ENCODE measurements at places on chromosomes 13 and 19.
A peak's percentile ranks its signal among the peaks of the same experiment; 100 is the strongest.

DNA sequence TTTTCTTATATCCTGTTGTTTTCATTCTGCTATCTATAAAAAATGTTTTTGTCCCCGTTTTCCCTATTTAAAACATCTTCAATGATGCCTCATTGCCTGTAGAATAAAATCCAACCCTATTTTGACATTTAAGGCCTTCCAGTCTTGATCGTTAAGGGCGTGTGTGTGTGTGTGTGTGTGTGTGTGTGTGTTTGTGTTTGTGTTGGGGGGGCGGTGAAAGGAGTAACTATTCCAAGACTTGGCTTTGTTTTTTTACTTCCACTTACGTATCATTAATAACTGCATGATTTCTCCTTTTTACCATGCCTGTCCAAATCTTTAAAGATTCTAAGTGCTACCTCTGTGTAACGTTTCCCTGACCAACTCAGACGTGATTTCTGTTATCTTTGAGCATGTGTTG lies 784 bp downstream of the PIBF1 start:
- DNase-seq, result no peak

DNA sequence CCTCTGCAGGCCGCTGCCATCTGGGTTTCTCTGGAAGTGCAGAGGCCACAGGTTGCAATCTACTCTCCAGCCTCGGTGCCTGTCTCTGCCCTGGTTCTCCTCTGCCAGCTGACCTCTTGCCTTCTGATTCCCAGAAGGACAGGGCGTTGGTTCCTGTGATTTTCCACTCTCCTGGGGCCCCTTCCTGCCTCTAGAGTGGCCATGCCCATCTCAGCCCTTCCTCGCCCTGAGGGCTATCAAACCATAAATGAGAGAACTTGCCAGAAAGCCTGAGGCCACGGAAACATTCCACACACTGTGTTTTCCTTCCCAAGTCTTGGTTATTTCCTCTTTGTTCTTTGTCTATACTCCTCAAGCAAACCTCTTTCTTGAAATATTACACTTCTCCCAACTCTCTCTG lies 146.2 kb downstream of the SHISA2 start:
- no peak for DNase-seq

- no peak for DNase-seq
Measured at GRCh38 chr13:77139306-77139705, 112.3 kb upstream of the FBXL3 start.

- no peak for DNase-seq
Measured at GRCh38 chr13:48944221-48944620, 31.5 kb upstream of the FNDC3A start.

DNA sequence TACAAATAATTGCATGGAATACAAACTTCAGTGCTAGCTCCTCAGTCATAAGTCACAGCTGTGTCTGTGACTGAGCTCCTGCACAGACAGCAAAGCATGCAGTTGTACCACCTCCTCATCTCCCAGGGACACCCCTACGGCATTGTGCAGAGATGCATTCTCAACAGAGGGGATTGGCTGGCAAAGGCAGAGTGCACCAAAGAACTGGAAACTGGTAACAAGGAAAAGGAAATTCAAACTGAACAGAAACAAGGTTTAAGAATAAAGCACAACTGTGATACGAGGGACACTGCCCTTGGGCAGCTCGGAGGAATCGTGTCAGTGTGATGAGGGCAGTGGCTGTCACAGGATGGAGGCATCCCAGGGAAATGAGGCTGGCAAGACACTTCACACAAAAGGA lies 126.1 kb upstream of the SOX1 start:
- no peak for DNase-seq

GRCh38 chr13:98507282-98507797 lies 69.6 kb downstream of the STK24 start:
- DNase-seq, result no peak

DNA sequence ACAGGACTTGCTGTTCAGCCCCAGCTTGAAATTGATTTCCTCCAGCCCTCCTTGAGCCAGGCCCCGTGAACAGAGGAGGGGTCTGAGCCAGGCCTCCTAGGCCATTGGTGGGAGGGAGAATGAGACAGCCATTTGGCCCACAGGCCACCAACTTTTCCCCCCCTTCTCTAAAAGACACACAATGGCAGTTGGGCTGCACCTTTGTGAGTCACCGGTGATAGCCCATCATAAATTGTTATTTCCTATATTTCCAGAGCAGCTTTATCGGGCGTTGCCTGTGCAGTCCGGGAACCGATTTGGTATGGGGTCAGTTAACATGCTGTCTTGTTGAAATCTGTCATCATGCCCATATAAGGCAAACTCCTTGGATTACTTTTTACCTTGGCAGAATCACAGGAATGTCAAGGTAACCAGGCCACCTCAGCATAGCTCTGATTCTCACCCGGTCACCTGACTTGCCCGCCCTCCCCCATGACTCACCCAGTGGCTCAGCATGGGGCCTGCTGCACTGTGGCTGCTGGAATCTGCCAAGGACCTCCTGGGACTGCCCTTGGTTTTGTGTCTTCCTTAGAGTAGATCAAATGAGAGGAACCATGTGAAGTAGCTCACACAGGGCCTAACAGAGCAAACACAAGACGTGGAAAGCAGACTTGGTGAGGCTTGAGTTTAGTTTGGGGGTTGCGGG lies 36.1 kb downstream of the ACTN4 start:
- DNase-seq, result no peak

DNA sequence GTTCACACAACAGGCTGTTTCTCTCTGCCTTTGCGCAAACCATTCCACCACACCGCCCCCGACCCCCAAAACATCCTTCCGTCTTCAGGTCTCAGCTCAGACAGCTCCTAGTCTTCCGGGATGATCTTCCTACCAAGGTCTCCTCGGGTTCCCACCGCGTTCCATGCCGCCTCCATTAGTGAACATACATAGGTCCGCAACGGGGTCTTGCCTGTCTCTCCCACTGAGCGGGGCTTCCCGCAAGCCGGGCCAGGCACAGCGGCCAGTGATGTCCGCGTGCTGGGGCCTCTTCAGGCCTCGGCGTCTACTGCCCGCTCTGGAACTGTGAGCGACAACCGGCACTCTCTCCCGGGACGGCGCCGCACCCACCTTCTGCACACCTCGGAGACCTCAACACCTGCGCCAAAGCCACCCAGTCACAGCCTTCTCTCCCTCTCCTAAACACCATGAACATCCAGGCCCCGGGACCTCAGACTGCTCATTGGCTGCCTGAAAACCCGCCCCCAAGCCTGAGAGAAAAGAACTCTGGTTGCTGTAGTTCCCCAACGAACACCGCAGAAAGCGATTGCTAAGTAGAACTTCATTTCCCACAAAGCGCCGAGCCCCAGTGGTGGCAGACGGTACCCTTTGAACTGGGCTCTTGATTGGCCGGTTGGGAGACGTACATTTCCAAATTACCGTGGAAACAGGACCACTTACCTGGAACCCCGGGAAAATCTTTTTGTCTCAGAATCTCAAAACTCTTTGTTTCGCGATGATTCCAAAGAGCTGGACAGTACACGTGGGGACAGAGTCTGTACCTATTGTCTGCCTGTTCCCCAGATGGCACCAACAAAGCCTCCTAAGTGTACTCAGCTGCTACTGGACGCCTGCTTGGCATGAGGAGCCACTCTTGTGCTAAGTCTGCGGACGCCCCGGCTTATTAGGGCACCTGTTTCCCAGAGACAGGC lies 9.5 kb downstream of the DYRK1B start:
- peak; percentile 63 for DNase-seq

GRCh38 chr19:888581-889385 lies 4.2 kb downstream of the MED16 start:
- no peak for DNase-seq

GRCh38 chr13:114140131-114140905 lies 7.9 kb upstream of the RASA3 start:
- DNase-seq, result no peak

DNA sequence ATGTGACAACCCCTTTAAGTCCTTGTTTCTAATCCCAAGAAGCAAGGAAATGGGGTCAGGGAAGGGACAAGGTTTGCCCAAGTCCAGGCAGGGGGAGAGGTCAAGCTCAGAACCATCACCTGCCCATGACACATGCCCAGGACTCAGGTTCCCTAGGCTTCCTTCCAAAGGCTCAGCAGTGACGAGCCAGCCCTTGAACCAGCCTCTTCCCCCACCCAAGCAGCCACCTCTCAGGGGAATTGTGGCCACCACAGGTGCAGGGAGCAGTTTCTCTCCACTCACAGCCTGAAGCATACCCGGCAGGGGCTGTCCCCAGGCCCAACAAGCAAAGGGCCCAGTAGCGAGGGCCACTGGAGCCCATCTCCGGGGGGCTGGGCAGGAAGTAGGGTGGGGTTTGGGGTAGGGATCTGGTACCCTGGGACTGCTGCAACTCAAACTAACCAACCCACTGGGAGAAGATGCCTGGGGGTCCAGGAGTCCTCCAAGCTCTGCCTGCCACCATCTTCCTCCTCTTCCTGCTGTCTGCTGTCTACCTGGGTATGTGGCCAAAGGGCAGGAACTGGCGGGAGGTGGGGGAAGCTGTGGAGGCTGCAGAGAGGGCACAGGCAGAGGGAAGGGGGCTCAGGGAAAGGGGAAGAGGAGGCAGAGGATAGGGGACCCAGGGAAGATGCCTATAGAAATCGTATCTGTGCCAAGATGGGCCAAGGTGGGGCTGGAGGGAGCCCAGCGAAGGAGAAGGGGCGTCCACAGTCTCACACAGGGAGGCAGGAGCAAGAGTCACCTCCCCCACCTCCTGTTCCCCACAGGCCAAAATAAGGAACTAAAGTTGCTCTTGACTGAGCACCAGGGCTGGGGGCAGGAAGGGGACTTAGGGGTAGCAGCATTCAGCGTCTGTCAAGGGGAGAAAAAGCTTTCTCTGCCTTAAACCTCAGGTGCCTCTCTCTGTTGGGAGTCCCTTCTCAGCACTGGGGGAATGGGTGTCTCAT lies at the start of gene CD79A:
CD79A (plus strand) TSS at position 433 of the 986 bp plus-strand sequence; CDS start at position 459, 26 bp downstream.
- DNase-seq, result no peak

DNA sequence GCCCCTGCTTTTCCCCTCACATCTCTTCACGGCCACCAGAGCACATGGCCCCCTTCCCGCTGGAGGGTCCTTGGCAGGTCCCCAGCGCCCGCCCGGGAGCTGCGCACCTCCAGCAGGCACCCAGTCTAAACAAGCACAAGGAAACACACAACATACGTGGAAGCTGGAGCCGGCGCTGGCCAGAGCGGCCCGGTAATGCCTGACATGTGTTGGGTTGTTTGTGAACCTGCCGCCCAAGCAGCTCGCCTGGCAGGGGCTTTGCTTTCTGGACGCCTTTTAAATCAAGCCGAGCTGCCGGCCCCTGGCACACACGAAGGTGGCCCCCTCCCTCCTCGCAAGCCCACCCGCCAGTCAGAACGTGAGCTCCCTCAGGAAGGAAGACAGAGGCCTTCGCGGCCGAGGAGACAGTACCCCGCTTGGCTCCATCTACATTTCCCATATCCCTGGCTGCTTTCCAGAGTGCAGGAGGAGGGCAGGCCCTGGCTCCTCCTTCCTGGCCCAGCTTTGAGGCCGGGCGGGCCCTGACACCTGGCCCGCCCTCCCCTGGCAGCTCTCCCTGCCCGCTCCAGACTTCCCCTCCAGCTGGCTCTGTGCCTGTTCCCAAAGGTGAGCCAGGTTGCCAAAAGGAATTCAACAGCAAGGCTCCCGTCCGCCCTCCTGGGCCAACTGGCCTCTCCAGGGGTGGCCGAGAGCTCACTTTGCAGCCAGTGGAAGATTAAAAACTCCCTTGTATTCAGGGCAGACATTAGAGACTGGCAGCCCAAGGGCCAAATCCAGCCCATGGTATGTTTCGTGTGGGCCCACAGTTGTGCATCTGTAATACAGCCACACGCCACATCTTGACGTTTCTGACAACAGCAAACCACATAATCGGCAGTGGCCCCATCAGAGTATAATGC lies 28.7 kb downstream of the COMP start:
- no peak for DNase-seq

DNA sequence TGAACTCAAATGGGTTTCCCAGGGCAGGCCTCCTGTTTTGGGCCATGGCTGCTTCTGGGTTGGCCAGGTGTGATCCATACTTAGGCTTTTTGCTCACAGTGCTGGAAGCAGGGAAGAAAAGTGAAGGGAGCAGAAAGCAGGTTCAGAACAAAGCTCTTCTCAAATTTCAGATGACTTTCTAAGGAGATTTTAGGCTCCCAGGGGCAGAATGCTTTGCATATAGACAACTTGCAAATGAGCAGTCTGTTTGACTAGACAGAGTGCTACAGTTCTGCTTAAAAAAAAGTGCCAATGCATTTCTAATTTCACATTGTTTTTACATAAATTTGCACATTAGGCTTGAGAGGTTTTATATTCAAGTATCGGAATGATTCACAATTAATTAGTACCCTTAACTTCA lies 2.6 kb upstream of the SLC10A2 start:
- DNase-seq, result no peak

- no peak for DNase-seq
Measured at GRCh38 chr13:62846302-62846701, 1430.7 kb upstream of the PCDH20 start.

DNA sequence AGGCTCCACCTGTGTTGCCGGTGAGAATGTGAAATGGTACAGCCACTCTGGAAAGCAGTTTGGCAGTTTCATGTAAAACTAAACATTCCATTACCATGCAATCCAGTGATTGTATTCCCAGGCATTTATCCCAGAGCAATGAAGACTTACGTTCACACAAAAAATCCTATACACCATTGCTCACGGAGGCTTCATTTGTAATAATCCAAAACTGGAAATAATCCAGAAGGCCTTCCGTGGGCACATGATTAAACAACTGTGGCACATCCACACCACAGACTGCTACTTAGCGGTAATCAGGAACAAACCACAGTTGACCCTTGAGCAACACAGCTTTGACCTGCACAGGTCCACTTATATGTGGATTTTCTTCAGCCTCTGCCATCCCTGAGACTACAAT lies 339.7 kb downstream of the MTUS2 start:
- DNase-seq, result no peak

GRCh38 chr13:21749410-21749809 lies 78.5 kb downstream of the FGF9 start:
- no peak for DNase-seq

- no peak for DNase-seq
Measured at GRCh38 chr13:90308249-90308648, 1039.2 kb upstream of the MIR17HG start.

DNA sequence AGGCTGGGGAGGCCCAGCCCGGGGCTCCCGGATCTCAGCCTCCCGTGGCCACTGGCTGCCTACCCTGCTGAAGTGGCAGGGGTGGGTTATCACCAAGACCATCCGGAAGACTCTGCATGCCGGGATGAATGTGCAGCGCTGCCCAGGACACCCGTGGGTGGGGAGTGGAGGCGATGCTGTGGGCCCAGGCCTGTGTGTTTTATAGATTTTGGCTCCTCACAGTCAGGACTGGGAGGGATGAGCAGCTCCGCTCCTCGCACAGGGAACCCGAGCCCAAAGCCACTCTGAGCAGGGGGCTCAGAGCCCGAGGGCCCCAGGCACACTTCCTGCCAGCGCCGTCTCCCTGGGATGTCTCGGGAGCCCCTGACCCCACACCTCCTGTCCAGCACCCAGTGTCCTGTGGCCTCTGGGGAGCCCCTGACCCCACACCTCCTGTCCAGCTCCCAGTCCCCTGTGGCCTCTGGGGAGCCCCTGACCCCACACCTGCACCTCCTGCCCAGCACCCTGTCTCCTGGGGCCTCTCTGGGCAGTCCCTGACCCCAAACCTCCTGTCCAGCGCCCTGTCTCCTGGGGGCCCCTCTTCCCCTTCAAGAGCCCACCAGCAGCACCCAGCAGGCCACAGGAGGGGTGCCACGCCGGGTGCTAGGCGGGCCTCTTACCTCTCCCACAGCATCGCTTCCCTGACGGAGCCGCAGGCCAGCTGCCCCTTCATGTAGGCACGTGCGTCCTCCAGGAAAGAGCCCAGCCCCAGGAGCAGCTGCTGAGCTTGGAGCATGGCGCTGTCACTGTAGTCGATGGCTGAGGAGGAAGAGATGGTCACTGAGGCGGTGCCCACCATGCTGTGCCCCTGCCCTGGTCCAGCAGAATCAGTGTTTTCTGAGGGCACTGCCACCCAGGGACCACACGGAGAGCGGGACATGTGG lies 31.4 kb downstream of the NAXD start:
- no peak for DNase-seq

All from stimulated activated CD8-positive, alpha-beta memory T cell treated with anti-CD3 and anti-CD28 coated beads, Interleukin-7, amount 100 ng/mL, for 24 hours (primary cell).